ENCODE measurements at places on chromosomes 2 and 18.

- DNase-seq, result no peak
These were observed 34.9 kb upstream of the DYNC1I2 start for GRCh38 chr2:171652416-171652785.

DNA sequence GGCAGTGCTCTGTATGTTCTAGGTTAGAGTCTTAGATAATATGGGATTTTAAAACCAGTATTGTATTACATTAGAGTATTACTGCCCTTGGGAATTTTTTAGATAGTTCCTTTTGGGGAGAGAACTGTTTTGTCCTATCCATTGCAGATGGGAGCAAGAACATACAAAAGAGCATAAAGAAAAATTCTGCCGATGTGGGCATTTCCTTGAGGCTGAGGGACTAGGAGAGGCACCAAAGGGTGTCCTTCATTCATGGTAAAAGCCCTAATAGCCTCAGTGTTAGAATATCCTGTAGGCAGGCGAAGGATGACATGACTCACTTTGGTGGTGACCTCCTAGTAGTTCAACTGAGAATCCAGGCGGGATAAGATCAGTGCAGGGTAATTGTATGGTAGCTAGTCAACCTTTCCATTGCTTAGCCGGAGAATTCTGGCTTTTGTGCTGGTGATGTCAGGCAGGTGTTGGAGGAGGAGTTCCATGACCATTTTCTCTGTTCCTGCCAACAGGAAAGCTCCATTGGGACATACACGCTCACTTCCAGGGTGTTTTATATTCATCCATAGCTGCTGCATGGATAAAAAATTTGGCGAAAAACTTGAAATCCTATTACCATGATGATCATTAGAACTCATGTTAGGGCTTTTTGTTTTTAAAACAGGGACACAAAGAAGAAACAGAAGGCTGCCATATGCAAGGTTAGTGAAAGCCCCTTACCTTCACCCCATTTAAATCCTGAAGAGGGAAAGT is 28.1 kb downstream of the EPAS1 start:
- DNase-seq, result no peak

- no peak for DNase-seq
These were observed 280.0 kb upstream of the RAB12 start for GRCh38 chr18:8329186-8329771.

DNA sequence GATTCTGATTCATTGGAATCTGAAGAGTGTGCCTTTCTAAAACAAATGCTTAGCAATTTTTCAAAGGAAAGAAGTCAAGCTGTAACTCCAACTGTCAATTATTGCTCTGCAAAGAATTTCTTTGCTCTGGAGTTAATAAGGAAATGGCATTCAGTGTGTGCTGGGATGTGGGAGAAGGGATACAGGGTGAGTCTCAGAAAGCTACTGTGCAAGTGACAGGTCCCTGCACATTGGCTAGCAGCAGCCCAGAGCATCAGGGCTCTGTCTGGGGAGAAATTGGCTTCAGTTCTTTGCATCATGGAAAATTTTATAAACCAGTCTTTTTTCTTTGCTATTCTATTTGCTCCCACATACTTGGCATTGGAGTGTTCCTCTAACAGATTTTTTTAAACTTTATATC is 1.1 kb upstream of the SYT4 start:
- DNase-seq, result no peak

- DNase-seq, result no peak
These were observed 32.7 kb upstream of the GPC1 start for GRCh38 chr2:240402566-240403272.

GRCh38 chr2:98037666-98038336 is 42.1 kb upstream of the TMEM131 start:
- no peak for DNase-seq

DNA sequence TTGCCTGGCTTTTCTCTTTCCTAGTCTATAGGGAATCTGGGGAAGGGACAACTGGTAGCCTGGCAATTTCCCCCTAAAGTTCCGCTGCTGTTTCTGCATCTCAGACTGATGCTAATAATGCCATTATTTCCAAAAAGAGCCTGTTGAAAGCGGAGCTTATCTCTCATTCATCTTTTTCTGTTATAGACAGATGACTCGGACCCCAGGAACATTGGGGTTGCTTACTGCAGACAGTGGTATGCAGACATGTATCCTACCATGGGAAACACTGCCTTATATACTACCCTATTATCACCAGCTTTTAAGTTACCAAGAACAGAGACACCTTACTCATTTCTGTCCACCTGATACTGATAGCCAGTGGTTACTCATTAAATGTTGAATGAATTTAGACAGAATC is 15.3 kb downstream of the ETAA1 start:
- no peak for DNase-seq

DNA sequence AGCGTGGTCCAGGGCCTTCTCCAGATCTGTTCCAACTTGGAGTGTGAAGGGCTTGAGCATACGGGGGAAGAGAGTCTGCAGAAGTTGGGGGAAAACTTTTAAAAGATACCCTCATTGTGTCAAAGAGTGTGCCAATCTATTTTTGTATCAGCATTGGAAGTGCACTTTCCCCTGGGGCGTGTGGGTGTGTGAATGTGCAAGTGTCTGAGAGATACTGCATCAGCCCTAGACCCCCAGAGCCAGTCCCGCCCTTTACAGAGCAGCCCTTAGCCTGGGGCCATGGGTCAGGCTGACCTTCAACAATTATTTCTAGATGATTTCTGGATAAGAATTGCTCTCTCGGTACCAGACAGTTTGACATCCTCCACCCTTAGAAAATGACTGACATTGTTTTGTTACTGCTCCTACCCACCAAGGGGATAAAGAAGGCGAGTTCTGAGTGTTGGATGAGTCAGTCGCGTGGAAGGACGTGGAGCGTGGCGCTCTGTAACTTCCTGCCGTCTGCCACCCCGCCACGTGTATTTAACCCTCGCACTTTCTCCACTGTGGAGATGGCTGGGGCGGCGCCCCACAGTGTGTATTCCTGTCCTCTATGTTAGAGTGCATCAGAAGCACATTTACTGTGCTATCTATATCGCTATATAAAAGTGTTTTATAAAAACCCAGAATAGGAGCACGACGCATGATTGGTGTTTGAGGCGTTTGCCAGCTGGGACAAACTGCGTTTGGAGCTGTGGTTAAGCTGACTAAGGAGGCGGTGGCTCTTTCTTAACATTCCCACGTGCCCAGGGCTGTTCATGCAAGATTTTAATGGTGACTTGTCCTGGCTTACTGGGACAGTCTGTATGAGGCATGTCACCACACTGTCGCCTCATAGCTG is 122.6 kb downstream of the CABLES1 start:
- DNase-seq, result no peak

DNA sequence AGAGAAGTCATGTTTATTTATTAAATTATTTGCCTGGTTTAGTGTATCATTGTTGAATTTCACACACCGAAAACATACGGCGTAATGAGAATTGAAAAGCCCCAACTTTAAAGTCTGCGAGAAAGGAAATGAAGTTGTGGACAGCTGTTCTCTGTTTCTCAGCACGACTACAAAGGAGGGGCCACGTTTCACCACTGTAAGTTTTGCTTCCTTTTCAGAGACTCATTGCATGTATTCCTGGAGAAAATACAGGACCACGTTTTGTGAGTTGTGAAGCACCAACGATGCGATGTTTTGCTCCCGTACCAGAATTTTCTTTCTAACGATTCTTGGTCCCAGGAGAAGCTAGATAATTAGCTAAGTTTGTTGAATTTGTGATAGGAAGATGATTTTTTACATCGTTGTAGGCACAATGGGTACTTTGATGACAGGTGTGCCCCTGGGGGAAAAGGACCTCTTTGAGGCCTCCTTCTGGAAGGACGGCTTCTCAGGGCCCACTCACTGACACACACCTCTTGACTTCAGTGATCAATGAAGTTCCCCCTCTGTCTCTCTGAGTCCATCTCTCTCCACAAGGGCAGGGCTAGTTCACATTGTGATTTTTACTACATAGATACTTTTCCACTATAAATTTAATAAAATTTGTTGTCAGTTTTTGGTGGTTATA is 23.7 kb upstream of the ACKR3 start:
- DNase-seq, result no peak

GRCh38 chr2:7427293-7428060 is 510.3 kb downstream of the RNF144A start:
- DNase-seq, result no peak

All from nucleus accumbens (tissue), 56 donors.